ENCODE measurements at places on chromosomes 2 and 18. TPM values are rescaled to one million over a fixed set of nuclear protein-coding genes. Genes with fewer than 3 reads are reported as not detected.

GRCh38 chr2:180823546-180824141 lies 156.8 kb upstream of the UBE2E3 start:
- DNase-seq, result no peak

SLC25A52 gene
- total RNA-seq, result not detected

DNA sequence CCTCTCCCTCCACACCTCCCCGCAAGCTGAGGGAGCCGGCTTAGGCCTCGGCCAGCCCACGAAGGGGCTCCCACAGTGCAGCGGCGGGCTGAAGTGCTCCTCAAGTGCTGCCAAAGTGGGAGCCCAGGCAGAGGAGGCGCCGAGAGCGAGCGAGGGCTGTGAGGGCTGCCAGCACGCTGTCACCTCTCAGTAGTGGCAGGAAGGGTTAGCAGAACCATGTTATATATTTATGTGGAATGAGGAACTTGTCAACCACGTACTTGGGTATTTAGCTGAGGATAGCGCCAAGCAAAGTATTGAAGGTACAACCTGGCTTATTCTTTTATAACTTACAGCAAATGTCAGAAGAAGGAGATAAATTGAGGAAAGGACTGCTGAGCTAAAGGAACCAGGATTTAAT lies 144.1 kb upstream of the MGAT5 start:
- DNase-seq, result no peak

- DNase-seq, result no peak
Measured at GRCh38 chr2:142875652-142876051, 1.8 kb upstream of the KYNU start.

DNA sequence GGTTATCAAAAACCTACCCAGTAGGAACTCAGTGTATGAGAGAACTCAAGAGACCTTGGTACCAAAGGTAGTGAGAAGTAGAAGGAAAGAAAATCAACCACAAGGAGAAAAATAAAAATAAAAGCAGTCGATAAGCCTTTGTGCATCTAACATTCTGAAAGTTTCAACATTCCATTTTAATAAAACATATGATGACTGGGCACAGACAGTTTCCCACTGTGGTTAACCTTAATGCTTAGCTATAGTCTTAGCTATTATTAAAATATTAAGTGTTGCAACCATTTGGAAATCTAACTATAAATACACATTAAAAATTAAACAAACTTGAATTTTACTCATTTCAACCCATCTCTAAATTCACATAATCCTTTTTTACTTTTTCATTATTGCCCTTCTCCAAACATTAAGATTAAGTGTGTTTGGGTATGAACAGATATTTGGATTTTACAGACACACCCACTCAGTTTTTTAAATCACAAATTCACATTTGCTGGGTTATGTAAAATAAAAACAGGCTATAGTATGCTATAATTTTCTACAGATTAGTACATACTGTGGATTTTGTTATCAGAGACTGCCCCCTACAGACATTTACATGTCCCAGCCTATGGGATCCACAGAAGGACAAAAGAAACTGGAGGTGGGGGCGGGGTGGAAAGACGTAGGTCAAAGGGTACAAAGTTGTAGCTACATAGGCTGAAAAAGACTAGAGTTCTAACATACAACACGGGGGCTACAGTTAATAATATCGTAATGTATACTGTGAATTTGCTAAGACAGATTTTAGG lies 32.8 kb downstream of the SRBD1 start:
- peak; percentile 30 for DNase-seq

DNA sequence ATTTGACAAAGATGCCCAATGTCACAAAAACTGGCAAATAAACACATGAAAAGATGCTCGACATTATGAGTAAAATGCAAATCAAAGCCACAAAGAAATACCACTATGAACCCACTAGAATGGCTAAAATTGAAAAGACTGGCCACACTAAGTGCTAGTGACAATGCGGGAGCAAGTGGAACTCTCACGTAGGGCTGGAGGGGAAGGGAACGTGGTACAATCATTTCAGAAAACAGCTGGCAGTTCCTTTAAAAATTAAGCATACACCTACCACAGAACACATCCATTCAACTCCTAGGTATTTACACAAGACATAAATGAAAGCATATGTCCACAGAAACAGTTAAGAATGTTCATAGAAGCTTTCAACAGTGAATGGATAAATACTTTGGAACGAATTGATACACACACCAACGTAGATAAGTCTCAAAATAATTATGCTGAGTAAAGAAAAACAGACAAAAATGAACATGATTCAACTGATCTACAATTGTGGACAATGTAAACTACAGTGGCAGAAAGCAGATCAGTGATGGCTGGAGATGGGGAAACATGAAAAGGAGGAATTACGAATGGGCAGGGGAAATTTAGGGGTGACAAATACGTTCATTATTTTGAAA lies 71.7 kb downstream of the MYOM1 start:
- DNase-seq, result no peak

NAB1 gene
- 23.4 TPM for total RNA-seq

GRCh38 chr2:97760480-97761049 lies 47.2 kb downstream of the ZAP70 start:
- no peak for DNase-seq

DNA sequence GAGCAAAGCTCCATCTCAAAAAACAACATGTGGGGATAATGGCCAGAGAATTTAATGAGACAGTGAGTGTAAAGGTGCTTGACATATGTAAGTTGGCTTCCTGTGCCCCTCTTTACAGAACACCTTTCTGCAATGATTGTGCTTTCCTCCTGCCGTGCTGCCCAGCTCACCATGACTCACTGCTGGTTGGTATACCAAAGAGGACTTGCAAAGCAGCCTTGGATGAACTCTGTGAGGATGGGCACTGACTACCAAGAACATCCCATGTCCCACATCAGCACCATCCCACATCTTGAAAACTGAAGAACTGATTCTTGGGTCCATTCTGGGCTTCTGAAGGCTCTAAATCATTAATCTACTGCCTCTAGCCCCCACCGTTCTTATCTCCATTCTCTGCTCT lies 52.2 kb downstream of the NGEF start:
- DNase-seq, result no peak

DNA sequence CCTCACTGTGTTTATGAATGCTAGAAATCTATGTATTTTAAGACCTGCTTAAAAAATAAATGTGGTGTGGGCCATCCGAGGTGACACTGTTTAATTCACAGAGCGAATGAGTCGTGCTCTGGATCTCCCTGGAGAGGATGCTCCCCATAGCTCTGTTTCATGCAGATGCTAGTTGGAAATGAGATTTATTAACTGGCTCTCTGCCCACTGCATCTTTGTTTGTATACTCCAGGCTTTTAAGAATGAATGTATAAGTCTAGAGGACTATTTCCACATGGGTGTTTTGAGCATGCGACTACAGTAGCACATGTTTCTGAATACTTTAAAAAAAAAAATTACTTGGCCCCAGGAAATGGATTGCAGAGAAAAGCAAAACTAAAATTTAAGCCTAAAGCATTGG lies 3.9 kb downstream of the MAPRE2 start:
- DNase-seq, result no peak

GRCh38 chr2:237863102-237863511 lies 3.7 kb downstream of the RAMP1 start:
- no peak for DNase-seq

TACR1 gene
- 1.0 TPM for total RNA-seq

GRCh38 chr2:113887009-113887792 lies 2.7 kb upstream of the ACTR3 start:
- no peak for DNase-seq

- no peak for DNase-seq
Measured at GRCh38 chr2:48607307-48608014, 10.2 kb upstream of the GTF2A1L start.

DSEL gene
- total RNA-seq, result 2.1 TPM

DNA sequence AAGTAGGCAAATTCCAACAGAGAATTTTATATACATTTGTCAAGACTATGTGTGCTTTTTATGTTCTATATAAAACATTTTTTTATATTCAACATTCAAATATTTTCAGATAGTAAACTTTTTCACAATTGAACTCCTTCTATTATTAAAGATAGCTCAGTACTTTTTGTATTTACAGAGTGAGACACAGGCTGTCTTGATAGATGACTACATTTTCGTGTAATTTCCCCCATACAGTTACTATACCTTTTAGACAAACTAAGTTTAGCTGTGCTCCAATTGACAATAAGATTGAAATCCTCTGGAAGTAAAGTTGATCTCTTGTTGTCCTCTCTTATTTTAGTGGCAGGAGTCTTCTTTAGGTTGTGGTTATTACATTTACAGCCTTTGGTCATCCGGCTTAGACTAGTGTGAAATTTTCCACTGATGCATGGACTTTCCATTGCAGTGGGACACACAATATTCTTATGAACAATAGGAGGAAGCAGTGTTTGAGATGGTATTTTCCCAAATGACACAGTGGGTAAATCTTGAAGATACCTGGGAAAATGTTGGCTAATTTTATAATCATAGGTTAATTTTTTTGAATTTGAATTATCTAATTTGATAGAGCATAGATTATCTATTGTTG lies 21.0 kb downstream of the ZSWIM2 start:
- DNase-seq, result no peak

GRCh38 chr18:30945761-30946160 lies 96.8 kb downstream of the DSC3 start:
- DNase-seq, result no peak

DNA sequence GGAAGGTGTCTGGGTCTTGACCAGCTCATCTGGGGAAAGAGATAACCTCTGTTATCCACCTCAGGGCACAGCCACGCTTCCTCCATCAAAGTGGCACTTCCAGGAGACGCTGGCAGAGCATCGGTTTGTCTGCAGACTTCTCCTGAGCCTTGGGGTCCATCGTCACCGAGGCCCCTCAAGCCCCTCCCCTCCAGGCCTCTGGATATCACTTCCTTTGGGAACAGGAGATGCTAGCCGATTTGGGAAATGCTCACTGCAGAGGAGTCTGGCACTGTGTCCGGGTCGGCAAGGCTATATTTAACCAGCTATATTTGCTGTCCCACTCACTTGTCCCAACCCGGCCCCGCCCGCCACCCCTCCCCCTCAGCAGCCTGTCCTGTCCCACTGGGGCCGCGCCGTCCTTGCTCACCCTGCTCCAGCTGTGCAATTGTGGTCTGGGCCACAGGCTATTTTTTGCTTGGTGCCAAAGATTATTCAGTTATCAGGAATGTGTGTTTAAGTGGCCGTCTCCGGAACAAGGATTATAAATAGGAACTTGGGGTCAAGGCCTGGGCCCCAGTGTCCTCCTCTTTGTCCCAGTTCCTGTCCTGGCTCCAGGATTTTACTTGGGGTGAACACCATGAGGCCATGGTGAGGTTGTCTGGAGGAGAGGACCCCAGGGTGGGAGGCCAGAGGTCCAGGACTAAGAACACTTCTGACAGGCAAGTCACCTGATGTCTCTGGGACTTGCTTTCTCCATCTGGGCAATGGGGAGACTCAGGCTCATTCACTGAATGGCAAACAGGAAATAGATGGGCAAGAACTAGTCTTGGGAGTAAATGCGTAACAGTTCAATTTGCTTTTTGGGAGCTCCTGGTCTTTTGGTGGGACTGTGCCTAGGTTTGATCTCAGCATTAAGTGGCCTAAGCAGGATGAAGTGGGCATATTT lies 263.6 kb downstream of the DYSF start:
- DNase-seq, result peak; percentile 49

GRCh38 chr2:141618457-141618856 lies 512.4 kb downstream of the LRP1B start:
- DNase-seq, result no peak

DNA sequence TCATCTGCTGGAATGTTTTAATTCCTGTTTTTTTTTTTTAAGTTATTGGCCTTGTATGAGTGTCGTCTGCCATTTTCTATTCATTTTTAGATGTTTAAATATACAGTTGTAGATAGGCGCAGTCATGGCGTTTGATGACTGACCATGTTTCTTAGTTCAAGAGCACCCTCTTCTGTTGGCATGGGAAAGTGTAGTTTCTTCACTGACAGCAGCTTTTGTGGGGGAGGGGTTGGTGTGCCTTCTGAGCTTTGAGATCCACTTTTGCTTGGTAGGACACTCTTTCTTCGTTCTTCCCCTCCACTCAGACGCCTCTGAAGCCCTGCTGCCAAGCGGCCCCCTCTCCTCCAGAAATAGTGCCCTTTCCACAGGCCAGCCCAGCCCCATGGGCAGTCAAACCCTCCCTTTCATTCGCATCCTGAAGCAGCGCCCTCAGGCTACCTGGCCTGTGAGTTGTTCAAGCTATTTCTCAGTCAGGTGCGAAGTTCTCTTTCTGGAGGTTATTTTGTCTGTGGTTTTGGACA lies 492.0 kb downstream of the TNS1 start:
- peak; percentile 68 for DNase-seq

DNA sequence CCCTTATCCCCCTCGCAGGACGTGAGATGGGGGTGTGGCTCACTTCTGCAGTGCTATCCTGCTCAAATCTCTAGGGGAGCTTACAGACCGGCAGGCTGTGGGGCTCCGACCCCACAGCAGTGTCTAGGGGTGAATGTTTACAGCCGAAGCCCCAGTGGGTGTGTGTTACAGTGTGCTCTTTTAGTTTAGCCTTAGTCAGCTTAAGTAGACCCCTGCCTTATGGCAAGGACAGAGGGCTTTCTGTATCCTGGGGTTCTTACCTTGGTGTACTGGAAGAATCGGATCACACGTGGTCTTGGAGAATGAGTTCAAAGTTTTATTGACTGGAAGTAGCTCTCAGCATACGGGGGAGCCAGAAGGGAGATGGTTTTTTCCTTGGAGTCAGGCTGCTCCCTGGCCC lies 348.2 kb upstream of the GYPC start:
- DNase-seq, result no peak

- DNase-seq, result no peak
Measured at GRCh38 chr2:185567940-185568339, 170.7 kb upstream of the FSIP2 start.

REG1B gene
- total RNA-seq, result 395 TPM

DNA sequence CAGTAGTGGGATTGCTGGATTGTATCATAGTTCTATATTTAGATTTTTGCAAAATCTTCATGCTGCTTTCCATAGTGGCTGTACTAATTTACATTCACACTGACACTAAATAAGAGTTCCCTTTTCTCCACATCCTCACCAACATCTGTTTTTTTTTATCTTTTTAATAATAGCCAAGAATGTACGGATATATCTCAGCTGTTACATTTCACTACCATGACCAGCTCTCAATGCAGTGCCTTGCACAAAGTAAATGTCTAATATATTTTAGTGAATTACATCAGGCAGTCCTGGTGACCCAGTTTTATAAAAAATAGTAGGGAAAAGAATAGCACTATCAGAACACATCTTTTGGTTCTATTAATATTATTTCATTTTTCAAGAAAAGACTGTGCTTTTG lies 161.8 kb downstream of the LNPK start:
- DNase-seq, result no peak

DNA sequence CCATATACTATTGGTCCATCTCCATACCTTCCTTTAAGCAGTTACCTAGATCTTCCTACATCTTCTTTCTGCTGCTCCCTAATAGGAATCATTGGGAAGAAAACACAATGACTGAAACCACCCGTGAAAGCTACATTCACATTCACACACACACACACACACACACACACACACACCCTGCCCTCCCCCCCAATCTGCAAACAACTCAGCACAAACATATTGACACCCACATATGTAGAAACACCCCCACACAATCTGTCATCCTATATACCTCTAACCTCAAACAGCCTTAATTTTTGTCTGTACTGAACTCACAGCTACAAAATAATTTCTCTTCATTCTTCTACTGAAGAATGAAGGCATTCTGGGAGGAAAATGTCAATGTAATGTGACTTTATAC lies 63.8 kb downstream of the KLF7 start:
- no peak for DNase-seq

GRCh38 chr18:13222856-13223281 lies 4.3 kb downstream of the LDLRAD4 start:
- peak; percentile 66 for DNase-seq

Data from mucosa of descending colon (tissue), 3 donors.